ENCODE measurements at places on chromosomes 1 and 21.

DNA sequence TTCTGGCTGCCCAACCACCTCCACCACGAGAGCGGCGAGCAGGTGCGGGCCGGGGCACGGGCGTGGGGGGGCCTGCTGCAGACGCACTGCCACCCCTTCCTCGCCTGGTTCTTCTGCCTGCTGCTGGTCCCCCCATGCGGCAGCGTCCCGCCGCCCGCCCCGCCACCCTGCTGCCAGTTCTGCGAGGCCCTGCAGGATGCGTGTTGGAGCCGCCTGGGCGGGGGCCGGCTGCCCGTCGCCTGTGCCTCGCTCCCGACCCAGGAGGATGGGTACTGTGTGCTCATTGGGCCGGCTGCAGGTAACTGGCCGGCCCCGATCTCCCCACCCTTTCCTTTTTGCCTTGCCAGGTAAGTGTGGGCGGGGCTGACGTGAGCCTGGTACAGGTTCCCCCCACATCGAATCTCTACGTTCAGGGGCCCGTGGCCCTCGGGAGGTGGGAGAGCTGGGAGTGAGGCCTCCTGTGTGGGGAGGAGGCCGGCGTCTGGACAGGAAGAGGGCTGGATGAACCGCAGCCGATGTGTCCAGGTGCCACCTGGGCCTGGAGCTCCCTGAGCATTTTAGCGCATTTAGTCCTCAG lies 51.7 kb downstream of the COL18A1 start:
- no peak for DNase-seq

DNA sequence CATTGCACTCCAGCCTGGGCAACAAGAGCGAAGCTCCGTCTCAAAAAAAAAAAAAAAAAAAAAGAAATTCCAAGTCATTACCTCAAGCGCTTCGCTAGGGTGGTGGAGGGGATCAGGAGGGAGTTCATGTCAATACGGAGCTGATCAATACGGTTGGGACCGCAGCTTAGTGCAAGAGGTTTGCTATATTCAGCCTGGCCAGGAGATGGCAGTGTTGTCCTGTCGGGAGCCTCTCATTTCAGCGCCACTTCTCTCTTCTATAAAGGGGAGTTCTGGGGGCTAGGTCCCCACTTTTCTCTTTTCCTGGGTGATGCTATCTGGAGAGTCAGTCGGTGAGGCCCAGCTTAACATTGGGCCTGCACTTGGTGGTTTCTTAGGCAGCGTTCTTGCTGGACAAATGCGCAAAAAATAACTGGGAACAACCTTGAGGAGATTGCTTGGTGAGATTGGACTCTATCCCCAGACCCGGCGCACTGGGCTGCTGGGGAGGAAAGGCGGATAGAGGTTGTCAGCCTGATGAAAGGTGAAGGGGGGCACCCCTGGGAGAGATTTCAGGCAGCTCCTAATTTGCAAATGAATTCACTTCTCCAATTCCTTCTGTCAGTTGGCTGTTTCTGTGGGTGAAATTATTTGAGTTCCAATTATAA lies 40.4 kb downstream of the KIAA0040 start:
- DNase-seq: peak; percentile 71

GRCh38 chr1:38962560-38962959 lies 20.9 kb upstream of the RHBDL2 start:
- DNase-seq: no peak

GRCh38 chr1:109188781-109189180 lies 24.9 kb upstream of the SARS1 start:
- no peak for DNase-seq

GRCh38 chr1:213448776-213449175 lies 397.7 kb downstream of the RPS6KC1 start:
- DNase-seq: no peak

- DNase-seq: no peak
Observed at GRCh38 chr1:119347858-119348257, 20.7 kb upstream of the HAO2 start.

- DNase-seq: no peak
Observed at GRCh38 chr21:42109873-42110525, 38.9 kb downstream of the UMODL1 start.

DNA sequence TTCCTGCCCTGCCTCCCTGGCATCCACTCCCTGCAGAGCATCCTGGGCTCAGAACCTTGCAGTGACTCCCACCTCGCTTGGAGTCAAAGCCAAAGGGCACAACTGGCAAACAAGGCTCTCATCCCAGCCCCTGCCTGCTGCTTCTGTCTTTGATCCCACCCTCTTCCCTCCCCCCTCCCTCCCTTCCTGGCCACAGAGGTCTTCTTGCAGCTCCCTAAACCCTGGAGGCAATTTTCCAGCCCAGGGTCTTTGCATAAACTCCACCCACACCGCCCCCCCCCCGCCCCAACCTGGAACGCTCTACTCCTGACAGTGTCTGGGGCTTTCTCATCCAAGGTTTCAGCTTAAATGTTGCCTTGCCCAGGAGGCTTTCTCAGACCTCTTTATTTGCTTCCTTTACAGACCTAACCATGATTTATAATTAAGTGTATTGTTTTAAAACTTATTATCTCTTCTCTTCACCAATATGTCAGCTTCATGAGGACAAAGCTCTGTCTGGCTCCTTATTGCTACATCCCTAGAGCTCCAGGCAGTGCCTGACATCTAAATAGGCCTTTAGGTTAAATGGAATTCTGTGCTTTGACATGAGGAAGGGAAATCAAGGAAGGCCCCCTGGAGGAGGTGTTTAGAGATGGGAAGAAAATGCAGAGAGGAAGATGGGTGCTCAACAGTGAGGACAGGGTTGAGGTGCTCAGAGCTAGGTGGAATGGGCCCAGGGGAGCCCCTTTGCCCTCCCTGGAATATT lies 37.7 kb upstream of the PADI1 start:
- no peak for DNase-seq

DNA sequence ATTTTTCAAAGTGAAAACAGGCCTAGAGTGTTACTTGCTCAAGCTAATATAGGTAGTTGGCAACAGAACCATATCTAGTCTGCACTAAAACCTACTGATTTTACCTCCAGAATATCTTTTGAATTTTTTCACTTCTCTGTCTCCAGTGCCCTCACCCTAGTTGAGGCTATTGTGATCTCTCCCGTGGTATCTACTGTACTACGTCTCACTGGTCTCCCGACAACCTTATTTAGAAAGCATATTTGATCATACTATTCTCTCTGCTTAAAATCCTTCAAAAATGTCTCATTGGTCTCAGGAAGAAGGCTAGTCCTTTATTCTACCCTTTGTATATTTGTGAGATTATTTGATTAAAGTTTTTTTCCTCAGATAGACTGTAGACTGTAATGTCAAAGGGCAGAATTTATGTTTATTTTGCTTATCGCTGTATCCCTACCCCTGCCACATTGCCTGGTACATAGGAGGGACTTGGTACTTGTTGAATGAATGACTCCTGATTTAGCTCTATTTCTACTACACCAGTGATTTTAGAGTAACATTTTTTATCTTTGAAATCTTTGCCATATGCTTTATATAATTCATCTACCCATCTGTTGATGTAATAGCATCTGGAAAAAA lies 135.5 kb upstream of the KIAA1614 start:
- DNase-seq: no peak

DNA sequence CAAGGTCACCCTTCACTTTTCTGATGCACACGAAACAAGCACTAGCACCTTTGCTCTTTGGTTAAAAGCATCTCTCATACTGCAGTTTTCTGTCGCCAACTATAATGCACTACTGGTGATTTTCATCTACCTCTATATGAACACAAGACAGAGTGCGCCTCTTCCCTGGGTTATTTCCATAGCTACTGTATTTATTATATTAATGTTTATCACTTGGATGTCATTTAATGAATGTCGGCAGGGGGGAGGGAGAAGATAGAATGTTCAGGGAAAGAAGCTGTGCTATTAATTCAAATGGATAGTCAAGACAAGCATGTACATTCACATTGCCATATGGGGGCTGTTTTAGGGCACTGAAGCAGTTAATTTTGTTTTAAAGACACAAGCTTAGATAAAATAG lies 174.1 kb upstream of the SAMSN1 start:
- no peak for DNase-seq

DNA sequence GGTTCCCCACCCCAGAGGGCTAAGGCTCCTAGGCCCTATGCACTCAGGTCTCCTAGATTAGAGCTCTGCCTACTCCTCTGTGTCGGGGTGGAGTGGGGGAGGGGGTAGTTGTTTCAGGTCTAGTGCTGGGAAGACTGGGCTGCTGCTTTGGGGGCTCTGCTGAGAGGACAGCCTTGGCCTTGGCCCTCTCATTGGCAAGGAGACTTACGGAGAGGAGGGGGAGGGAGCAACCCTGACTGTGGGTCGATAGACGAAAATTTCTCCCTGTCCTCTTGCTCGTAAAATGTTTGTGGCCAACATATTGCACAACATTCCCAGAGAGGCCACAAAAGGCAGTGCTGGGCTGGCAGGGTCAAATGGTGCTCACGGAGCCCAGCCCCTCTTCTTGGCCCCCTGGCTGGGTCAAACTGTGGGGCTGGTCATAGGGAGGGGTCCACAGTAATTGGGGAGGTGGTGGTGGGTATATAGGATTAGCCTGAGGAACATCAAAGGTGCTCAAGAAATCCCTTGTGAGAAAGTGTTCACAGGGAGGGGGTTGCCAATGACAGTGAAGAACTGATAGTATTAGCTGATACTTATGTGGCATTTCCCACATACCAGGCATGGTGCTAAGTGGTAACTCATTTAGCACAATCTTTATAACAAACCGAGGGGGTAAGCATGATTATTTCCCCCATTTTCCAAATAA lies 8.5 kb upstream of the DMBX1 start:
- no peak for DNase-seq

- no peak for DNase-seq
Observed at GRCh38 chr1:96515430-96515829, 206.2 kb upstream of the PTBP2 start.

- DNase-seq: no peak
Observed at GRCh38 chr1:156663178-156663577, 14.0 kb downstream of the NES start.

DNA sequence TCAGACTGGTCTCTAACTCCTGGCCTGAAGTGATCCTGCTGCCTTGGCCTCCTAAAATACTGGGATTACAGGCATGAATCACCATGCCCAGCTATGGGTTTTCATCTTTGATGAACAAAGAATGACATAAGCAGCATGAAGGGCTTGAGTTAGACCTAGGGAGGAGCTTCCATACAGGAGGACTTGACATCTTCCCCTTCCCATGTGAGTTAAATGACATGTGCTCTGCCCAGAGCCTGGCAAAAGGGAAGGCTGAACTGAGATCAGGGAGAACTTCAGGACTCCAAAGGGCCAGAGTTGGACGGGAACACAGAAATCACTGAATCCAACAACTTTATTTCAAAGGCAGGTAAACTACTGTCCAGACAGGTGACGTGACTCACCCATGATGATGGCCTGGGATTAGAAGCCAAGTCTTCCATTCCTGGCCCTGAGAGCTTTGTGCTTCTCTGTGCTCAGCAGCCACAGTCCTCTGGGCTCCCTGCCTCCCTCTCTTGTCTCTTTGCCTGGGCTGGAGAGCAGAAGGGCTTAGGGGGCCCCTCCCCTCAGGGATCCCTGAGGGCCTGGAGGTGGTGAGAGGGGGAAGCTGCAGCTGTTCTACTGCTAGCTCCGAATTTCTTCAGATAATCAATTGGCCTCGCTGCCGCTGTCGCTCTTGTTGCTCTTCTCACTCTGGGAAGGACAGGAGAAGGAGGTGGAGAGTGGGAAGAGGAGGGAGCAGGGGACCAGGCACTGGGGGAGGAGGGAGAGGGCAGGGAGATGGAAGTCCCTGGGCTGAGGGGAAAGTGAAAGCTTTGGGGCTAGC lies 7.6 kb downstream of the NHLH1 start:
- no peak for DNase-seq

GRCh38 chr1:159000625-159001024 lies 9.1 kb upstream of the IFI16 start:
- no peak for DNase-seq

- DNase-seq: no peak
Observed at GRCh38 chr1:82042306-82043060, 241.7 kb downstream of the ADGRL2 start.

Measured in activated gamma-delta T cell treated with Interleukin-2 at 50 U/mL for 16 hours (primary cell).